Activated T-cell treated with anti-CD3 and anti-CD28 coated beads for 4 hours (primary cell): ENCODE measurements at places on chromosomes 3 and 15.
A peak's percentile ranks its signal among the peaks of the same experiment; 100 is the strongest.

DNA sequence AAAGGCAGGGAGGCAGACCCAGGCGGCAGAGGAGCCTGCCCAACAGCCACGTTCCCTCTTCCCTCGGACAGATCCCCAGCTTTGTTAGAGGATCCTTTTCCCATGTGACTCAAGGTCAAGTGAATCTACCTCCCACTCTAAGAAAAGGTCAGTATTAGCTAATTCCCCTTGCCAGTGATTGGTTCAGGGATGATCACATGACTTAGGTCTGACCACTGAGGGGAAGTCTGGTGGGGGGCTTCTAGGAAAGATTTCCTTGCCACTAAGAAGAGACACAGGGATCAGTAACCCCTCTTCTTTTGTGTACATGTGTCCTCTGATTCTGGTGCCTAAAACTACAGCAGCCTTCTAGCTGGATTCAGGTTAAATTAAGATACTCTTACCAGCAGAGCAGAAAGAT, 266.3 kb upstream of the NSMCE3 start:
- no peak for DNase-seq

DNA sequence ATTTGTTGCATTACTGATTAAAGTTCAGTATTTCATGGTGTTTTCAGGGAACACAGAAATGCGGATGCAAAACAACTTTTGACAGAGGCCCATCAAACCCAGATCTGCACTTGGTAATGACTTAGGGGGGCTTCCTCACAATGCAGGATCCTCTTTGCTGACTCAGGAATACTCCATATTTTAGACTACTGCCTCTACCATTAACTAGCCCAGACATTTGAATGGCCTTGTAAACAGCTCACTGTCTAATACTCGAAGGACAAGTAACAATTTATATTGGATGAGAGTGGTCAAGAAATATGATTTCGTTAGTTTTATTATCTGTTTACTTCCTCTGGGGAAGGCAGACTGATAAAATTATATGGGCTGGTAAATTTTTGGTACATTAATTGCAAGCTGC, 9.0 kb upstream of the KIF23 start:
- DNase-seq, result no peak

DNA sequence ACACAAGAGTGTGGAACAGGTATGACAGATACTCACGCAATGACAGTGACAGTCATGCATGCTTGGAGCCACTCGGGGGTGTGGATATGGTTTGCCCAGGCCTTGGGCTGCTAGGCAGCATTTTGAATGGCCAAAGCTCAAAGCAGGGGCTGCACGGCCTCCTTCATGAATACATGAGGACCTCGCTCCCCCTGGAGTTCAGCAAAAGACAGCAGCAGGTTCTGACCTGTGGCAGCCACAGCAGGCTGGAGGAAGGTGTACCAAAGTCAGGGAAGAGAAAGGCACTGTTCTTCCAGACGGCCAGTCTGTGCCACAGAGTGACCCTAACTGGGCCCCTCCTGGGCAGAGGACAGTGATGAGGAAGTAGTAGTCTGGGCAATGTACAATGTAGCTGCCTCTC, 88.2 kb upstream of the C2CD4B start:
- DNase-seq, result no peak

DNA sequence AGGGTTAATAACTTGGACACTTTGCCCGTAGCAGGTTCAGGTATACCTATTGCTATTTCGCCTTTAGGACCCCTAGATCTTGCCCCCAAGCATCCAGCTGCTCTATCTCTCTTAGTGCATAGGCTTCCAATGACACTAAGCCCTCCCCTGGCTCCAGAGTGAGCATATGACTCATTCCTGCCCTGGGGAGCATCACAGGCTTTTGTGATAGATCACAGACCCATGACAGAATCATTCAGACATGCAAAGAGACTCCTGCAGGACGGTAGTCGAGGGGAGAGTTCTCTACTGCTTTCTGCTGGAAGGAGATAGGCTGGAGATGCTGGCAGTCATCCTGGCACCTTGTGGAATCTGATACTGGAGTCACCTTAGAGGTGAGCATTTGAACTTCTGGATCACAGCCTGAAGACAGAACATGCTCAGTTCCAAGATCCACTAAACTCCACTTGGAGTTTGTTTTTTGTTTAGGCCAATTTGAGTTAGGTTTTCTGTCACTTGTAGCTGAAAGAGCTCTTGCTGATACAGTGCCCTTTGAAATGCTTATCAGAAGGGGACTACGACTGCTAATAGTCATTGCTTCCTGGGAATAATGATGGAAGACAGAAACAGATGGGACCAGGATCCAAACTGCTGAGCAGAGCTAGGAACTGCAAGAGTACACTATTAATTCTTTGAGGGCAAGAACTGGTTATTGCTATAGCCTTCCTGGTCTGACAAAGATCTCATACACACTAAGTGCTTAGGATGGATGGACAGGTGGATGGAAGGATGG, 11.0 kb downstream of the LYSMD2 start:
- peak; percentile 51 for DNase-seq

DNA sequence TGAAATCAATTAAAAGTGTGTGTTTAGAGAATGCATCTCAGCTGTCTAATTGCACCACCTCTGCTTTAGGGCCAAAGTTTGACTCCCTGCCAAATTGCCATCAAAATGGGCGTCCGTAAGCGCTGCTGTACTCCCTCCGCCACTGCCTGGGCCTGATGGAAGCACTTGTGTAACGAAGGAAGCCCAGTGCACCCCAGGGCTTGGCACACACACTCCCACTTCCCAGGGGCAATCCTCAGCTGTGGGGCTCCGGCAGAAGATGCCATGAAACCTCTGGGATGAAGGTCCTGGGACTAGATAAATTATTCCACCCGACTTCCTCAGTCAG, 137.8 kb downstream of the RORA start:
- no peak for DNase-seq

GRCh38 chr3:13070391-13071070, 2.7 kb downstream of the IQSEC1 start:
- DNase-seq, result no peak

GRCh38 chr3:78506581-78507195, 1261.1 kb downstream of the ROBO1 start:
- DNase-seq, result no peak

- DNase-seq, result no peak
Observed at GRCh38 chr3:157837336-157837735, 268.9 kb downstream of the SHOX2 start.

DNA sequence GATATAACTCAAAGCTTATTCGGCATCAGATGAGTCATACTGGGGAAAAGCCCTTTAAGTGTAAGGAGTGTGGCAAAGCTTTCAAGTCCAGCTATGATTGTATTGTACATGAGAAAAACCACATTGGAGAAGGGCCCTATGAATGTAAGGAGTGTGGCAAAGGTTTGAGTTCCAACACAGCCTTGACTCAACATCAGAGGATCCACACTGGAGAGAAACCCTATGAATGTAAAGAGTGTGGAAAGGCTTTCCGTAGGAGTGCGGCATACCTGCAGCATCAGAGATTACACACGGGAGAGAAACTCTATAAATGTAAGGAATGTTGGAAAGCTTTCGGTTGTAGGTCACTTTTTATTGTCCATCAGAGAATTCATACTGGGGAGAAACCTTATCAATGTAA, 7.5 kb downstream of the ZNF621 start:
- DNase-seq, result no peak

DNA sequence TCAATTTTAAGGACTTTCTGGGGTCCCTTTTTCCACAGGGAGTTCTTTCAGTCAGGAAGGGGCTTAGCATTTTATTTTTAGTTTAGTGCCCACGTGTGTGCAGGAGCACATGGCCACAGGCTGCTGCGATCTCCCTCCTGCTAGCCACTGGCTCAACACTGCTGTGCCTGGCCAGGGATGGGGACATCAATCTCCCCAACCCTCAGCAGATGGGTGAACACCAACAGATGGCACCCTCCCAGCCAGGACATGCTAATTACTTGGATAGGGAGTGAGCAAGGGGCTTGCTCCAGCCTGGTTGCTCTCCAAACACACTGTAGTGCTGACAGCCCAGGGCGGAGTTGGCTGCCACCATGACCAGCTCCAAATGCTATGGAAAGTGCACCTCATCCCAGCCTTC, 7.4 kb upstream of the RIOX2 start:
- DNase-seq, result no peak

- DNase-seq, result no peak
Observed at GRCh38 chr15:63015618-63016017, 26.9 kb upstream of the TPM1 start.

GRCh38 chr3:71074423-71074822, 509.1 kb downstream of the FOXP1 start:
- no peak for DNase-seq

DNA sequence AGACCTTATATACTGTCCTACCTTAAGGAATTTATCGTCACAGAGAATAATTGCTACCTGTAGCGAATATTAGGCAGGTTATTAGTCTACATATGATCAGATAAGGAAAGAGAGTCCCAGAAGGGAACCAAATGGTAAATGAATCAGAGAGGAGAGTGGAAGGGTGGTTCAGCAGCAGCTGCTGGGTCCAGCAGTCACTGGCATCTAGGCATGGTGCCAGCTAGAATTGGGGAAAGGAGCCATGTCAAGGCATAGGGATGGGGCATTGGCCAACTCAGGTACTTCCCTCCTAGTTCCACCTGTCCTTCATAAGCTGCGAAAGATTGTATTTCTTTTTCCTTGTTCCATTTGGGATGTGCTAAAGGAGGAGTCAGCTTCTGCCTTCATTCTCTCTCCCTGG, 23.4 kb downstream of the HACD3 start:
- DNase-seq, result no peak

DNA sequence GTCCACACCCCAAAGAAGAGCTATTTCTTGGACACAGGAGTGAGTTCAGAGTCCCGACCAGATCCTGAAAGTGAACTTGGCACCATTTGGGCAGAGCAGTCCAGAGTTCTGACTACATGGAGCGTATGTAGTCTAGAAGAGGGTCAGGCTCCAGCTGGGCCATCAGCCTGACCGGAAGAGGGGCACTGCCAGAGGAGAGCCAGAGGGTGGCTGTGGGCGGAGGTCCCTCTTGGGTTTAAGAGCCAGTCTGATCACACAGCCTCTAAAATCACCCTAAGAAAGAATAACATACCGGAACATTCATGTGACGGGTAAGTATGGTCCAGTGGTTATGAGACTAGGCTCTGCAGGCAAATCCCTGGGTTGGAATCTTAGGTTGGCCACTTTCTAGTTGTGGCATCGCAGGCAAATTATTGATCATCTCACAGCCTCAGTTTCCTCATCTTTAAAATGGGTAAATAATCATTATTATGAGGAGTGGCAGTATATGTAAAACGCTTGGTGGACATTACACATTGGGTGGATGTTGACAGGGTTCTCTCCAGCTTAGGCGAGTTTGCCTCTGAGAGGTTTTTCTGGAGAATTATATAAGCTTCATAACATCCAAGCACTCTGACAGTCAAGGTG, 2.1 kb upstream of the RAP2B start:
- no peak for DNase-seq

DNA sequence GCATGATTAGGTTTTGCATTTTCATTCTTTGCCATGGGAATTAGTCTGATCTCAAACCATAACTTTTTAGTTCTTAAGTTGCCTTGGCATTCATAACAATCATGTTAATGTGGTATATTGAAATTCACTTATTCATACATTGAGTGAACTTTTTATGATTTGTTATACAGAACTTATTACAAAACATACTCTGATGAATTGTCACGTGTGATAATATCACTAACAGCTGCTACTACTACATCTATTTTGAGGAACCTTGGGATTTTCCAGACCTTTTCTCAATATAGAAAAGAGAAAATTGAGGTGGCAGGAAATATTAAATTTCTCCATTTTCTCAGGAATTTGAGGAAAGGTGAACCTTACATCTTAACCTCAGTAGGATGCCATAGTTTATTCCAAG, 9.2 kb downstream of the LXN start:
- no peak for DNase-seq

- DNase-seq, result no peak
Observed at GRCh38 chr15:21270474-21270873, 169.8 kb downstream of the POTEB3 start.

DNA sequence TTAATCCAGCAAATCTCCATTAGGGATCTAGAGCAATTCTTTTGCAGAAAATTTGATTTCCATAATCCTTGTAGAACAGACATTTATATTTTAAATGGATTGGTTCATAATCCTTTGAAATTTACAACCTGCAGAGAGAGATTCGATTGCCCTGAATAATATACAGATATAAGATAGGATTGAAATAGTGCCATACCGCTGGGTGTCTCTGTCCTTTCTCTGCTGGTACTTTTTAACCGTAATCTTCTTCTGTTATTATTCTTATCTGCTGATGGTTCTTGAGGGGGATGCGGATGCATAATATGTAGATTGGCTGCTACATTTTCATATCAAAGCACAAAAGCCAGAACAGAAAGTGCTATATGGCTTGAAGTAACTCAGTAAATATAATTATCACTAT, 182.2 kb downstream of the CFAP20DC start:
- no peak for DNase-seq

GRCh38 chr15:40829115-40829514, 607 bp upstream of the PPP1R14D start:
- no peak for DNase-seq

DNA sequence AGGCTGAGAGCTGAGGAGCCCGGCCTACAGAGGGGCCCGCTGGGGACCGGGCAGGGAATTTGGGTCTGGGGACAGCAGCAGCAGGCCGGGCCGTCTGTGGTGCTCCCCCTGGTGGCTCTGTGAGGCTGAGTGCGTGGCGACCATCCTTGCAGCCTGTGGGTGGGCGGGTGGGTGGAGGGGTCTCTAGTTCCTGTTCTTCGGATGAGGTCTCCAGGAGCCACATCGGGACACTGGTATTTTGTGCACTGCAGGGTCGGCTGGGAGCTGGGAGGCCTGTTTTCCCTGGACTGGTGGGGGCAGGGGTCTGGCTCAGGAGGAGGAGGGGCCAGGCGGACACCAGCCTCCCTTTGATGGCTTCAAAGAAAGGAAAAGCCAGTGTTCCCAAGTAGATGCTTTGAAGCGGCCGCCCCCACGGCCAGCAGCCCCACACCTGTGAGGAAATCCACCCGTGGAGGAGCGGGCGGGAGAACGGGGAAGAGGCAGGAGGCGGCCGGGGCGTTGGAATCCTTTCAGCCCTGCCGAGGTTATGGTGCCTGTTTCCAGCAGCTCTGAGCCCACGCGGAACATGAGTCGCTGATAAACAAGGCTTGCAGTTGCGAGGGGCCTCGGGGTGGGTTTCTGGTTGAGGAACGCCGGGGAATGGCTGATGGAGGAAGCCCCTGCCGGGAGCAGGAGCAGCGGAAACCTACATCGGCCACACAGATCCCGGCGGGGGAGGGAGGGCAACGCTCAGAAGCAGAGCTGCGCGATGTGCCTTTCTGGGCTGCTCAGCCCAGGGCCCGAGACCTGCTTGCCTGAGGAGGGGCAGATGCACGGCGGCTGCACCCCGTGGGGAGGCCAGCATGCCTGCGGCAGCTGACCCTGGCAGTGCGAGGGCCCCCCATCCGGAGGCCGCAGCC, 154.3 kb downstream of the NSMCE3 start:
- no peak for DNase-seq

- no peak for DNase-seq
Observed at GRCh38 chr3:29757054-29757777, 476.3 kb downstream of the RBMS3 start.

DNA sequence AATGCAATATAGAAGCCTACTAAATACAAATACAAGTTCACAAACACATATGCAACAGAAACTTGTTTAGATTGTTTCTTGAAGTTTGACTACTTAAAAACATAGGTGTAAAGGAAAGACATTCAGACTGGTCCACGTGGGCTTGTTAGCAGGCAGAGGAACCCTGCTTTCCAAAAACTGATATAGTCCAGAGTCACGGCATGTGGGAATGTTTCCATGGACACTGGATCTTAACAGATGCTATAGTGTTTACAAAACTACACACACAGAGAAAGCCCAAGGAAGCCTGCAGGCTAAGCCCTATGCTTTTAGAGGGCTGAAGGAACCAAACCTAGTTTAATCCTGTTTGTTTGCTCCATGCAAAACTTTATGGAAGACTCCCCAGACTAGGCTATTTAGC, 45.2 kb upstream of the LRRC58 start:
- no peak for DNase-seq

- no peak for DNase-seq
Observed at GRCh38 chr3:95197661-95198060, 1134.8 kb downstream of the NSUN3 start.
